ENCODE measurements at places on chromosomes 6 and 20.
A peak's percentile ranks its signal among the peaks of the same experiment; 100 is the strongest.

GRCh38 chr20:59145924-59146779, 17.5 kb upstream of the ZNF831 start:
- DNase-seq, result no peak

GRCh38 chr6:145199961-145200360, 535.4 kb downstream of the EPM2A start:
- DNase-seq, result no peak

- no peak for DNase-seq
Observed at GRCh38 chr6:65189236-65189881, 517.7 kb downstream of the EYS start.

DNA sequence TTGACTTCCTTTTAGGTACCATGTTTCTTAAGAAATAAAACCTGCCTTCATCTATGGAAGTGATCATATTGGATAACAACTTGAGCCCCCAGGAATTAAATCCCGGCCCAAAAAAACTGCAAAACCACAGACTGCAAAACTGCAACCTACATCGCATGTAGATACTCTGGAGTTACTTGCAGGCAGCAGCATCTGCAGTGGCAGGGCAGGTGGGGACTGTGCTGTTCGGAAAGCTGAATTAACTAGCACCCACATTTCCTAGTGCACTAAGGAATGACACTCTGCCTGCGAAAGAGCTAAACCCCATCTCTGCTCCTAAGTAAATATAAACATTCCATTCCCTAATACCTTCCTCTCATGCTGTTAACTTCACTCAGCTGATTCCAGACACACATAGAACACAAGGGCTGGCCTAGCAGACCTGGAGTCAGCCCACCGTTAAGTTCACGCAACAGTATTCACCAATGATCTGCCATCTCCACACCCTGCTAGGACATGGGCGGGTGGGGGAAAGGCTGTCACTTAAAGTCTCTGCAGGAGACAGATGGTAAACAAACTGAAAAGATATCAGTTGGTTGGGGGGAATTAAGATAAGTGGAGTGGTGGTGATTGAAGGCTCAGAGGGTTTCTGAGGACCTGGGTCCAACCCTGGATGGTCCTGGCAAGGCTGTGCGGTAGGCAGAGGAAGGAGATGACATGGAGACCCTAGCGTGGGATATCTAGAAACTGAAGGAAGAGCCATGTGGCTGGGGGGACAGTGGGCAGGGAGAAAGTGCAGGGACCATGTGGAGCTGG, 128.4 kb downstream of the SYCP2 start:
- DNase-seq, result no peak

GRCh38 chr6:41159415-41160082, 3.4 kb downstream of the TREM2 start:
- DNase-seq, result peak; percentile 10

GRCh38 chr20:1536893-1537730, 20.4 kb downstream of the SIRPD start:
- no peak for DNase-seq

DNA sequence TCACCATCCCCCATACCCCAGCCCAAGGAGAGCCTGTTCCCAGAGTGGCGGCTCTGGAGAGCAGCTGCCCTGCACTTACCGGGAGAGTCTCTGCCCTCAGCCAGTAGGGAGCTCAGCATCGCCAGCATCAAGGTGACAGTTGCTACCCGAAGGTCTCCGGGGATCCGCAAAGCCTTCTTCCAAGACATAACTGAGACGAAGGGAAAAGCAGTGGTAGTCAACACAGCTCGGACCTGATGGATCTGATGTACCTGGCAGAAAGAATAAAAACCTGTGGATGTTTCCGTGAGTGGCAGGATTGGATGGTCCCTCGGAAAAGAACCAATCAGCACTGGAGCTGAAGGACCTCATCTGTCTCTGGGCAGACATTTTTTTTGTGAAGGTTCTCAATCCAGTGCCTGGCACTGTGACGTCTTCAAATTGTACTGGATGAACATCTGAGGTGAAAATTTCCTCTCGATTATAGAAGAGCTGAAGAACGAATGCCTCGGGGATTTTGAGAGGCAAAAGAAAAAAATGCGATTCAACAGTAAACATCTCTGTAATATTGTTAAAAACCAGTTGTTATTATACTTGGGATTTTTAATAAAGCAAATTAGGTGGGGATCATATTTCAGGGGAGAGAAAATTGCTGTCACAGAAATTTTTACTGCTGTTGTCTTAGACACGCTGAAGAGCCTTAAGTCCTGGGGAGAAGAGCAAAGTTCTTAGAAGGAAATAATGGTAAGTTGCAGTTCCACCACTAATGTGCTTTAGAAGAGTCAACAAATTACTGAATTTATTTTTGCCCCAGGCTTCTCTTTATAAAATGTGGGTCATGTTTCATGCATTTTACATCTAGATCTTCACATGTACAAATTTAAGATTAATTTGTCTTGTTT, at the start of gene HLA-DQB1:
Gene HLA-DQB1, minus strand, starts transcription at position 238 of the 881 bp plus-strand sequence. Its CDS starts 50 bp downstream, at position 188.
- peak; percentile 81 for DNase-seq

DNA sequence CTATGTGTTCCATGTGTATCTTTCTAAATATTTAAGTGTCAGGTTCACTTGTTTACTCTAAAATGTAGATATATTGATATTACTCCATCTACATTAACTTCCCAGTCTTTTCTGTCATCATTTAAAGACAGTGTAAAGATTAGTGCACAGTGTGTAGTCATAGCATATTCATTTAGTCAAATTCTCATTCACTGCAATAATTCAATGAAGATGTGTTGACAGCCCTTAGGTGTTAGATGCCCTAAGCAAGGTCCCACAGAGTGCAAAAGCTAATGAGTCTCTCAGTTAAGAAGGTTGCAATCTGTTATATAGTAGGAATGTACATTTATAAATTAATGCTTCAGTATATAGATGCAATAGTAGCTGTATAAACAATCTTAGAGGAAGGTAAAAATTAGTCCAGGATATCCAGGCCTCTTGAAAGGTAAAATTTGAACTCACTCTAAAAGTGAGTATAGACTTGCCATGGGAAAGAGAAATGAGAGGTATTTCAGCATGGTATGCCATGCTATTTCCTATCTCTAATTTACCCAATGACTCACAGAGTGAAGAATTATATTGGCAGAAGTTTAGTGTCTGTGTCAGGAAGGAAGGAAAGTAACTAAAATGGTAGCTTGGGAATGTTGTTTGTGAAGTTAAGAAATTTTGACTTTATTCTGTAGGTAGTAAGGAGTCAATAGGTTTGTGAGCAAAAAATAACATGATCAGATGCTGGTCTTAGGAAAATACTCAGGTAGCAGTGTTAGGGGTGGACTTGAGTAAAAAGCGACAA, 969.9 kb upstream of the CITED2 start:
- DNase-seq, result no peak

DNA sequence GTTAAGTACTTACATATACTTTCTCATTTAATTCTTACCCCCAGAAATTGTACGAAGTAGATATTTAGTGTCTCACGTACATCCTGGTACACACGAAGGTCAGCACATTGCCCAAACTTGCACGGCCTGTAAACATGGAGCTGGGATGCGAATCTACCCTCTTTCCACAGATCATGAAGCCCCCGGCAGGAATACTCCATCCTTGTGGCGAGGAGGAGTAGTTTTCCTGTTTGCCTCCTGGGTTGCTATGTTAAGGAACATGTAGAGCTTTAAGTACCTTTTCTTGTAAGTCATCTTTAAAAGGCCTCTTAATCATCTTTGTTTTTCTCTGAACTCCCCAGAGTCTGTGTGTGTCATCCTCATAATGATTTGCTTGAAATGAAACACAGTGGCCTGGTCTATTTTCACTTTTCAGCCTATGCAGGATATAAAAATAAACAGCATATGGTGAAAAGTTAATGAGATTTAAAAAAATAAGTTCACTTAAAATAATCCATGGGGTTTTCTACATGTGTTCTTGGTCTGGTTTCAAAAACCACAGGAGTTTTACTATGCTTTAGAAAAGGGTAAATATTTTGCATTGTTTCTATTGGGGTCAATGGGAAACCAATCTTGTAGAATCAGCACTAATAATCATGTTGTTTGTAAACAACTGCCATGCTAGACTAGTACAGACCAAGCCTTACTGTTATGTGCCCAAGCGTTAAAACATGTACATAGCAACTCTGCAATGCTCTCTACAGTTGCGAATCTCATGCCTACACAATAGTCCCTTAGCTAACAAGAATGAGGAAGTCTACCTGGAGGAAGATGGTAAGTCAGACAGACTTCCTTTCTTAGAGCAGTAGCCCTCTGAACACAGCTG, 9.3 kb upstream of the ARID1B start:
- DNase-seq, result no peak

- no peak for DNase-seq
Observed at GRCh38 chr6:45084257-45084656, 243.9 kb upstream of the RUNX2 start.

GRCh38 chr6:109118337-109118736, 23.0 kb downstream of the CEP57L1 start:
- peak; percentile 15 for DNase-seq

DNA sequence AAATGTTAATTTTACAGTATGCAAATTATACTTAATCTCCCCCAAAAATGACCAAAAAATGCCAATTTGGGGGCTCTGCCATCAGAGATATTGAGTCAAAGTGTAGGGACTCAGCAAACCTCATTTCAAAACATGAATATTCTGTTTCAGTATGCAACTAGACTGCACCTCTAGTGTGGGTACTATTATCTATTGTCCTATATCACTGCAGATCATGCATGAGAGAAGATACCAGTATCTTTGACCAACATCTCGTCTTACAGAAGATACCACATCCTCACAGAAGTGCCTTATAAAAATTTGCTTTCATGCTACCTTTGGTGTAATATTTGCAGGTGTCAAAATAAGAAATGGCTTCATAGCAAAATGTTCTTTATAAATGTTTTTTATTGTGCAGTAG, 623.8 kb downstream of the TENT5A start:
- DNase-seq, result no peak

DNA sequence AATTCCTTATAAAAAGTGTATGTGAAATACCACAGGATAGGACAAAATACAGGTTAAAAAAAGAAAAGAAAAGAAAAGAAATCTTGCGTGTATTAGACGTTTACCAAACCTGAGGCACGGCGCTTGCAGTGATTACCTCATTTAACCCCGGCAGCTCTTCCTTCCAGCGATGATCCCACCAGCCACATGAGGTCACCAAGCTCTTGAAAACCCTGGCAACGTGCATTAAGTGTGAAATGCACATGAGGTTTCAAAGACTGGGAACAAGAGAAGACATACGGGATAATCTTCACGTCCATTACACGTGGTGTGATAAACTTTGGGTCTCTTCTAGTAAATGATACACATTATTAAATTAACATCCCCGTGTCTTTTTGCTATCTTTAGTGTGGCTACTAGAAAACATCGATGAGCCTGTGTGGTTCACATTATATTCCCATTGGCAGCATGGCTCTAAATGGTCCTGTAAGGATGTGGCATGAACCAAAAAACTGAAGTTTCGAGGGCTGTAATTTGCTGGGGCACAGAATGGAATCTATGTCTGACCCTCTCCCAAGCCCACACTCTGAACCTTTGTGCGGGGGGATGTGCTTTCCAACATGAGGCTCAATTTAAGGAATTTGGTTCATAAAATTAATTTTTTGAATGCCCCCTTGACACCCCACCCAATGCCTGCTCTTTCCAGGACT, 59.2 kb upstream of the THBS2 start:
- DNase-seq, result no peak

DNA sequence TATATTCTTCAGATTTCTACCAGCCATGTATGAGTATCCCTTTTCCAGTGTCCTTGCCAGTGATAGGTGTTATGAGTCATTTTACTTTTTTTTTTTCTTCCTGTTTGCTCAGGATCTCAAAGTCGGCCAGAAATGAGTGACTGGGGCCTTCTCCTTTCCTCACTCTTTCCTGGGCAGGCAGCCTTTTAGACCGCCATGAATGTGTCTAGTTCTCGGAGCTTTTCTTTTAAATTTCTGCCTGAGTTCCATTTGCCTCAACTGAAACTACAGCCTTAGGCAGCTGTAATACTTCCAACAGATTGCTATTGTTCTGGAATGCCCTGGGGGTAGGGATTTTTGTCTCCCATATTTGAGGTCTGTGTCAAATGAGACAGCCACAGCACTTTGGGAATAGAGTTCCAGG, 83.7 kb downstream of the STXBP5 start:
- no peak for DNase-seq

GRCh38 chr6:28446818-28447511, 3.7 kb upstream of the ZSCAN23 start:
- DNase-seq, result peak; percentile 76

GRCh38 chr6:68427630-68428029, 207.5 kb upstream of the ADGRB3 start:
- no peak for DNase-seq

DNA sequence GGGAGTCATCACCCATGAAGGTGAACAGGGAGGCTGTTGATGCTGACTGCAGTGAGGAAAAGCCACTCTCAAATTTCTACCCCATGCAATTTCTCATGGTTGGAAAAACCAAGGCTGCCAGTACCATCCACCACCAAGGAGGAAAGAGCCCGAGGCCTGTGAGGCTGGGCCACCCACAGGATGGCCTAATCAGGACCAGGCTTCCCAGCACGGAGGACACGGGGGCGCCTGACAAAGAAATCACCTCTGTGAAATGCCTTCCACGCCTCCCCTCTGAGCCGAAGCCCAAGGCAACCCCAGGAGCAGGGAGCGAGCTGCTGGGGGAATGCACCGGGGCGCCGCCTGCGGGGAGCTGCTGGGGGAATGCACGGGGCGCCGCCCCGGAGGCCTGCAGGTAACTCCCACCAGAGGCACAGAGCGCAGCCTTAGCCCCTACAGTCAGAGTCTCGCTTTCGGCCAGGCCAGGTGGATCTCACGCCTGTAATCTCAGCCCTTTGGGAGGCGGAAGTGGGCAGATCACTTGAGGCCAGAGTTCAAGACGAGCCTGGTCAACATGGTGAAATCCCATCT, 26.9 kb downstream of the FOXF2 start:
- DNase-seq, result no peak

- DNase-seq, result peak; percentile 81
Observed at GRCh38 chr20:40687384-40688128, 1.5 kb downstream of the MAFB start.

- peak; percentile 96 for DNase-seq
Observed at GRCh38 chr6:50816115-50816675, 2.5 kb upstream of the TFAP2B start.

- no peak for DNase-seq
Observed at GRCh38 chr6:129818251-129818650, 42.9 kb downstream of the TMEM244 start.

DNA sequence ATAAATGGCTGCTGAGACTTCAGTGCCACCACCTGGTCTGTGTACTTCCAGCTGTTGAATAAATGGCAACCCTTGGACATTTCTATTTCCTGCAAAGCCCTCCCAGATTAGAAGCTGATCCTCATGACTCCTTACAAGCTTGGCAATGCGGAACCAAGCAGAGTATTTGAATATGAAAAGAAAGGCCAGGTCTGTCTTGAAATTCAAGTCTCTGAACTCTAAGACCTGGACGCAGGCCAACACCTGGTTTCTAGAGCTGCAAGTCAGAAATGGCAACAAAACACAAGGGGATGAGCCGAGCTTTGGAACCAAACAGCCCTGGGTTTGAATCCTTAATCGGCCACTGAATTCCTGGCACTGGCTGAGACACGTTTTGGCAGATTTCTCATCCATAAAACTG, 353.4 kb downstream of the PTPRT start:
- peak; percentile 13 for DNase-seq

GRCh38 chr6:137291441-137291840, 72.3 kb upstream of the IFNGR1 start:
- no peak for DNase-seq

GRCh38 chr20:4844325-4844724, 122.6 kb downstream of the PRND start:
- no peak for DNase-seq
